ENCODE measurements at places on chromosomes 2 and 18.

GRCh38 chr18:34028324-34028723 is 196.4 kb downstream of the NOL4 start:
- no peak for DNase-seq

- no peak for DNase-seq
Observed at GRCh38 chr18:3675446-3675845, 225.5 kb downstream of the TGIF1 start.

- no peak for DNase-seq
Observed at GRCh38 chr18:79825913-79826312, 28.2 kb downstream of the KCNG2 start.

DNA sequence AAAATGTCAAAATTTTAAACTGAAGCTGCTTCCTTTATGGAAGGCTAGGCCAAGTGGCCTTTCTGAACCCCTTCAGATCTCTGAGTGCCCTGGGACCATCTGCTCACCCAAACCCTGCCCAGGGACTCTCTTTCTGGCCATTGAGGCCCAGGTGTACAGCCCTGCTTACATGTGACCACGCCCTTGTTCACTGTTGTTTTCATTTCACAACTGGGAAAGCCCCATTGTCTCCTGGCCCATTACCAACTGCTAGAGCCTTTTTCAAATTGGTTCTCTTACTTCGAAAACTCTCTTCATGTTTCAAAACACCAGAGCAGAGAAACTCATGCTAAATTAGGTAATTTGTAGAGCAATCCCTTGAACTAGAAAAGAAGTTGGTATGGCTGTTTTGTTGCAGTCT is 219.5 kb upstream of the TANK start:
- no peak for DNase-seq

GRCh38 chr2:11007331-11008264 is 95.9 kb downstream of the KCNF1 start:
- DNase-seq = no peak

DNA sequence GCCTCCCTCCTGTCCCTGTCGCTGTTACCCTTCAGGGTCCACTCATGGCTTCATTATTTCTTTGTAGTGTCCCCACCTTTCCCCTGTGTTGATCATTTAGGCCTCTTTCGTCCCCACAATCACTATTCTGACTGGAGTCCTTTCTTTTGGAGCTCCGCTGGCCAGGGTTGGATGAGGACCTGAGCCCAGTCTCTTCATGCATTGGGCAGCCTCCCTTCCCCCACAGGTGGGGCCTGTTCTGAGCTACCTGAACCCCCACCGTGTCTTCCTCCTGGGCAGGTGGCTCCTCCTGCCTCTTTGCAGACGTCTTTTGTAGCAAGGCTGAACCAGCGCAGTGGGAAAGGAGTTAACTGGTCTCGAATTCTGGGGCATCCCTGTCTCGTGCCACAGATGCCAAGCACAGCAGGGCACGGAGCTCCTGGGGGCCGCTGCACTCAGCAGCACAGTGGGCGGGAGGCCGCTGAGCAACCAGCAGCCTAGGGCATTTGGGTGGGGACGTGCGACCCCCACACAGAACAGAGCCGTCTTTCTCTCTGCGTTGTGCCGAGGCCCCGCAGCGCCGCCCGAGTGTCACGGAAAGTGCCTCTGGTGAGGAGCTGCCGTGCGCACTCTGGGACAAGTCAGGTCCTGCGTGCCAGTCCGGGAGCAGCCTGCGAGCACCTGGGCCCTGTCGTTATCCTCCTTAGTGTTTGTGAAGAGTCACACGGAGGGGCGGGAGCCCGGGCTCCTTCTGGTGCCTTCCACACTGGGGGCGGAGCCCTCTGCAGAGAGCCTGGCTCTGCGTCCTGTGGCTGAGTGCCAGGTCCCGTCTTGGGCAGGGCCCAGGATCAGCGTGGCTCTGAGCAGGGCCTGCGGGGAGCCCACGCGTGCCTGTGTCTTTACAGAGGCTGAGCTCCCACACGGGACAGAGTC is 130.1 kb downstream of the NFATC1 start:
- no peak for DNase-seq

- DNase-seq = no peak
Observed at GRCh38 chr18:23193742-23194141, 58.5 kb downstream of the CABLES1 start.

GRCh38 chr2:127796389-127796788 is 14.6 kb downstream of the WDR33 start:
- no peak for DNase-seq

- no peak for DNase-seq
Observed at GRCh38 chr2:239475161-239476028, 74.6 kb upstream of the HDAC4 start.

- no peak for DNase-seq
Observed at GRCh38 chr2:201128933-201129505, 13.1 kb downstream of the CFLAR start.

DNA sequence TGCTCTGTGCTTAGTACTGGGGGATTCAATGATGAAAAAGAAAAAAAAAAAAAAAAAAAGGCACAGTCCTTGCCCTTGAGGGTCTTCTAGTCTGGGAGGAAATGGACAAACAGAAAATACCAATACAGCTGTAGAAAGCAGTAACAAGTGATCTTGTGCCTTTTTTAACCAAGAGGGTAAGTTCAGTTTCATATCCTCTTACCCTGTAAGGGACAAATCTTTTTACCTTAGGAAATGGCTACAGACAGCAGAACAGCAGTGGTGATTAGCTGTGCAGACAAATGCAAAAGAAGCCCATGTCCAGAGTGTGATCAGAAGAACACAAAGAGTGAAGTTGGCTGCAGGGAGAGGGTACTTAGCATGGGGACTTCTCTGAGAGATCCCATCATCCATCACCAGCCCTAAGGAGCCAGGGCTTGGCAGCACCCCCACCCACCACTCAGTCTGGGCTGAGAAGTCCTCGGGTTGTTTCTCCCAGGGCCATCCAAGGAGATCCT is 102.9 kb downstream of the ALPK2 start:
- no peak for DNase-seq

DNA sequence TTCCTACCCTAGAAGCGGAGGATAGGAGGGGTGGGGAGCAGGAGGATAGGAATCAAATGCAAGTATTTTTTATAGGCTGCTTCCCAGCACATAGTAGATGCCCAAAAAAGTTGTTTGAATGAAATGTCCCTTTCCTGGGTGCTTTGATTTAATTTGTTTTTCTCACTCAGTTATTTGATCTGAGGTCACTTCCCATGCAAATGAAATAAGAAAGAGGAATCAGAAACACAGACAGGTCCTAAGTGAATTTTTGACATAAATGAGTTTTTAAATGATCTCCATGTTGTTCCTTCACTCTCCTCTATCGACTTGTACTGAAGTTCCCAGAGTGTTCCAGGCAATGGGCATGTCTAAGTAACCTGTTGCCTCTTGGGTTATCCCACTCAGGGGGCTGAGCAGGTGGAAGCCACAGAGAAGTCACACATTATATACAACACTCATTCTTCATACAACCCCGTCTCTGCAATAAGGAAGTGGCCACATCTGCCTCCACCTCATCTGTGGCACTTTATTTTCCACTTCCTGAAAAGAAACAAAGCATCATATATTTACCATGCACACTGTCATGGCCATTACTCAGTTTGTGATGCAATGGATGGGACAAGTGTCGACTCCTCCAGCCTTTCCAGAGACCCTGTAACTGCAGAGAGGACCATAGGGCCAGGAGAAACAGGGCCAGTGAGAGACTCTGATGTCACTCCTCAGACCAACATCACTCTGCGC is 81.9 kb upstream of the ZNF397 start:
- peak; percentile 31 for DNase-seq

DNA sequence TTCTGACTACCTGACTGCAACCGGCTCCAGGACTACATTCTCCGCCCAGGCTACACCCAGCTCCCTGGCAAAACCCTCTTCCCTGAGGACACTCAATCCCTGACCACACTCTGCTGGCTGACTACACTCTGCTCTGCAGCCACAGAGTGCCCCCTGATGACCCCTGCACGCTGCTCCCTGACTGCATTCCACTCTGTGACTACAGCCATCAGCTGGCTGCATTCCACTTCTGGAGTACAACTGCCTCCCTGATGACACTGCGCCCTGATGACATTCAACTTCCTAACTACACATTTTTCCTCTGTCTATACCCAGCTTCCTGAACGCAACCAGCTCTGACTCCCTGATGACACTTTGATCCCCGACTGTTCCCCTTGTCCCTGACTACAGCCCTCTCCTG is 71.3 kb upstream of the NRXN1 start:
- no peak for DNase-seq

DNA sequence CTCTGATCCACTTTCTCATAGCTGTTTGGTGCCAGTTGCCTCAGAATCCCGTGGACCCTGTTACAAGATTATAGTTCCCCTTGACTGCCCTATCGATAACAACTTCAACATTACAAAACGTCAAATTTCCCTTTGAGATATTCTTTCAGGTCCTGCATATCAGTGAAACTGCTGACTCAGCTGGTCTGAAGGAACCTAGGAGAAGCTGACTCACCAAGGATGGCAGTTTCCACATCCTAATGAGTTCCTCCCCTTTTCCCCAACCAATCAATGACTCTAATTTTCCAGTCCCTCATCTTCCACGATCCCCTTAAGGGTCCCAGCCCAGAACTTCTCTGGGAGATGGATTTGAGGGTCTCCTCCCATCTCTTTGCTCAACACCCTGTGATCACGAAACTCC is 27.6 kb upstream of the GNAL start:
- DNase-seq = no peak

- DNase-seq = no peak
Observed at GRCh38 chr2:182014284-182014683, 28.6 kb downstream of the PPP1R1C start.

GRCh38 chr2:97868986-97869721 is 126.6 kb downstream of the TMEM131 start:
- no peak for DNase-seq

DNA sequence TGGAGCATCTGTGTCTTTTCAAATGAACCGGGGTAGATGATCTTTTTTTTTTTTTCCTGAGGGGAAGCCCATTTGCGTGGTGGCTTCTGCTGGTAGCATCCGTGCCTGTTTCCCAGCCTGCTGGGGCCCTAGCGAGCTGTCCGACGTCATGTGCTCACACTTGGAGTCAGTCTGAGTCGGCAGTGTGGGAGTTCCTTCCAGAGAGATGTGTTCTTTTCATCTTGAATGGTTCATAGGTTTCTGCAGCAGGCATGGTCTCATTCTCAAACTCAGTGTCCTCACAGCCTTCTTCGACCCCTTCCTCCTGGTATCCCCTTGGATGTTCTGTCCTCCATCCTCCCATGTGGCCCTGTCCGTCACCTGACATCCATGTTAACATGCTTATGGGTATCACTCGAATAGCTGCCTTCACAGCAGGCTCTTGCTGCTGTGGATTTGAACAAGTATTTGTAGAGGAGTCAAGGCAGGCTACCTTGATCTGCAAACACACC is 51.0 kb downstream of the LDLRAD4 start:
- no peak for DNase-seq

GRCh38 chr2:18238209-18238608 is 322.2 kb downstream of the RDH14 start:
- no peak for DNase-seq

- no peak for DNase-seq
Observed at GRCh38 chr2:183059561-183059960, 19.0 kb upstream of the DUSP19 start.
